Mammary microvascular endothelial cell (primary cell): ENCODE measurements at places on chromosomes 6 and 20. TPM values are rescaled to one million over a fixed set of nuclear protein-coding genes. Genes with fewer than 3 reads are reported as not detected.

ZNF133 gene
- total RNA-seq = 5.9 and 9.4 TPM in 2 replicates

ASCC3 gene
- total RNA-seq = 63.2 and 65.2 TPM in 2 replicates

DEFB123 gene
- total RNA-seq = not detected in 2 replicates

COX4I2 gene
- not detected in 2 replicates for total RNA-seq

VWA7 gene
- total RNA-seq = 0.49 and 1.6 TPM in 2 replicates

HLA-DOB gene
- total RNA-seq = 0.10 and 0.13 TPM in 2 replicates

SLC17A1 gene
- not detected in 2 replicates for total RNA-seq

CDH26 gene
- under 0.01 TPM in 1 of 2 replicates, not detected in the other for total RNA-seq

COL11A2 gene
- 0.07 and 0.15 TPM in 2 replicates for total RNA-seq

CYP24A1 gene
- total RNA-seq = not detected in 2 replicates

CEP162 gene
- total RNA-seq = 3.5 and 4.7 TPM in 2 replicates

FAM217A gene
- total RNA-seq = not detected in 2 replicates

MYO6 gene
- 28.0 and 28.2 TPM in 2 replicates for total RNA-seq

NFATC2 gene
- 9.4 and 10.7 TPM in 2 replicates for total RNA-seq

C6orf15 gene
- total RNA-seq = not detected in 2 replicates

E2F1 gene
- total RNA-seq = 11.2 and 11.7 TPM in 2 replicates

JAG1 gene
- total RNA-seq = 88.9 and 96.5 TPM in 2 replicates

FAXC gene
- total RNA-seq = 0.20 and 2.5 TPM in 2 replicates

HLA-DPA1 gene
- 9.8 and 28.3 TPM in 2 replicates for total RNA-seq
